H9 (cell line): ENCODE measurements at places on chromosomes 16 and 17. TPM values are rescaled to one million over a fixed set of nuclear protein-coding genes. Genes with fewer than 3 reads are reported as not detected.

Gene PPY
- 0.59 TPM in 1 of 2 replicates, not detected in the other for total RNA-seq

GRCh38 chr16:79329166-79329521 lies 271.4 kb downstream of the MAF start:
- H3K27me3 ChIP-seq, result no peaks in the 10 kb centered on the region
- H3K4me1 ChIP-seq, result peaks cover 12% of the 10 kb centered on the region
- no peaks in the 10 kb centered on the region for H3K36me3 ChIP-seq
- peak overlapping the region; percentile 4; the same call in 1 of the 2 replicates for H3K4me3 ChIP-seq
- no peak overlapping the region for H3K27ac ChIP-seq

Gene ZG16B
- not detected in 2 replicates for total RNA-seq

GRCh38 chr17:74807441-74807840 lies 31.3 kb upstream of the NAT9 start:
- no peak for DNase-seq
- no peaks in the 10 kb centered on the region for H3K4me1 ChIP-seq
- H3K4me3 ChIP-seq, result no peak overlapping the region
- H3K36me3 ChIP-seq, result no peaks in the 10 kb centered on the region

DNA sequence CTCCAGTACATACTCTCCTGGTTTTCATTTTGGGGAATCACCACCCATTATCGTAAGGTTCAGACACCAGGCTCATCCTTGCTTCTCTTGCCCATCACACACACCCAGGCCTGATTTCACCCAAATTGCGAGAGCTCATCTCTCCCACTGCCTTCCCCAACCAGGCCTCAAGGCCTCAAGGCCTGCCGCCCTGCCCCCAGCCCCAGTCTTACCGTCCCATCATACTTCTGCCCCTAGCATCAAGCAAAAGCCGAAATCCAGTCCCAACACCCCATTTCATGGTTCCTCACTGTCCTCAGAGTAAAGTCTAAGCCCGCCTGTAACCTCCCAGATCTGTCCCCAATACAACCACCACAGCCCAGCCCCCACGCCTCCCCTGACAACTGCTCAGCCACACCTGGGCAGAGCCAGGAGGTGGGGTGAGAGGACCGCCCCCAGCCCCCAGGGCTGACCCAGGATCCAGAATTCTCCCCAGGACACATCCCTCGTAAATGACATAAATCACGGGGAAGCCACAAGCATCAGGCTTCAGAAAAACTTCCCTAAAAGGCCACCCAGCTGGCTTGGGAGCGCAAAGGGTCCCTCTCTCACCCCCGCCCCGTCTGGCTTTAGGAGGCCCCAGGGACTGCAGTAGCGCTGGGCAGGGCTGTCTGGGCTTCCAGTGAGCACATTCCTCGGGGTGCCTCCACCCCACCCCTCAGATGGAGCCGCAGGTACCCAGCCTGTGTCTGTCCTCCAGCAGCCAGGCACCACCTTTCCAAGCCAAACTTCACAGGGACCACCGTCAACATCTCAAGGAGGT lies 9.6 kb upstream of the P2RX1 start:
- H3K27ac ChIP-seq, result no peak overlapping the region
- H3K4me3 ChIP-seq, result no peak overlapping the region
- no peaks in the 10 kb centered on the region for H3K36me3 ChIP-seq
- no peak for DNase-seq

Gene WFIKKN1
- total RNA-seq, result 8.3 and 8.7 TPM in 2 replicates

DNA sequence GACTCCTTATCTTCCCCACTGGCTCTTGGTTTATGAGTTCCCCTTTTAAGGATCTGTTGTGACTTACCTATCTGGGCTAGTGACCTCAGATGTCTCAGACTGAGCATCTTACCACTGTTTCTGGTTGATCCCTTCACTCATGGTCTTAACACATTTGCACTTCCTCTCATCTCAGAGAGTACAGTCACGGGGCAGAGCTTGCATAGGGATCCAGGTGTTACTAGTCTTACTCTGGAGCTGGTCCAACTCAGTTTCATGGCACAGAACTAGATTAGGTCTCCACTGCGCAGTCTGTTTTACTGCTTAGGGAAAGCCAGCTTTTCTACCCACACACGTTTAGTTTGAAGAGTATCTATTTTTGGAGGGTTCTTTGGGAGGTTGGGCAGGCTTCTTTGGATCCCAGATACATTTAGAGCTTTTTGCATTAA lies 10.2 kb downstream of the GABARAPL2 start:
- H3K27me3 ChIP-seq, result no peaks in the 10 kb centered on the region
- no peak for DNase-seq
- no peak overlapping the region for H3K27ac ChIP-seq
- peaks cover 17% of the 10 kb centered on the region; the same call in 2 of the 3 replicates for H3K36me3 ChIP-seq
- no peak overlapping the region for H3K4me3 ChIP-seq

DNA sequence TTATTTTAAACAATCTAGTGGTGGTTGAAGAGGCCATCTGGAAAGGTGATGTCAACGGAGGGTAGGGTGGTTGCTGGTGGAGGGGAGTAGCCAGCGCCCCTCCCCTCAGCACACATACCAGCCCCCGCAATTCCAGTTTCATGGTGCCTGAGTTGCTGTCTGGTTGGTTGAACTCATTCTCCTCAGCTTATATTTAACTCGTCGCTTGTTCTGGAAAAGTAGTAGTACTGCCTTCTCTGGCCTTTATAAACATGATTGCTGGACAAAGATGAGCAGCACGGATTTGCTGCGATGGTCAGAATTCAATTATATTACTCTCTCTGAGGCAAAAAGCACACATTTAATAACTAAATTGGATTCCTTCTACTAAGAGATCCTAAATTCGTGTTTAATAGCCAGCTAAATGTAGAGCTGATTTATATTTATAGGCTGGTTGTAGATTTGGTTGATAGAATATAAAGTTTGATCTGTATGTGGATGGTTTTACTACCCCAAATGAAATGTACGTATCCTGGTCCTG lies 238.0 kb upstream of the TBX2 start:
- H3K36me3 ChIP-seq, result peaks cover 12% of the 10 kb centered on the region
- no peak overlapping the region for H3K4me3 ChIP-seq
- DNase-seq, result no peak
- no peaks in the 10 kb centered on the region for H3K27me3 ChIP-seq
- peaks cover 2% of the 10 kb centered on the region; the same call in 1 of the 2 replicates for H3K4me1 ChIP-seq

Gene ITGA2B
- total RNA-seq, result 8.3 and 10.1 TPM in 2 replicates

DNA sequence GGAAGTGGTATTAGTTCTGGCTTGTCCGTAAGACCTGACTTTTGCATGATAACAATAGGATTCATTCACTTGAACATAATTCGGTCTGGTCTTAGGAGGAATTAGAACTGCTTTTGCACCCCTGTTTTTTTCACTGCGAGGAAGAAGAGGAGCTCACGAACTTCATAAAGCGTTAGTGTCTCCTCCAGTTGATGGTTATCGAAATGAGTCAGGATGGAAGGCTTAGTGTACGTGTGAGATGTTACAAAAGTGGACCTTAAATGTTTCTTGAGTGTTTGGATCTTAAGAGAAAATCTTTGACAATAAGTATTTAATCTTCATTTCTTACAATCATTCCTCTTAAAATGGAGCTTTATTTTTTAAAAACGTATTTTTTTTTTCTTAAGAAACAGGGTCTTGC lies 52.8 kb downstream of the USP10 start:
- peaks cover 6% of the 10 kb centered on the region for H3K36me3 ChIP-seq
- H3K4me3 ChIP-seq, result no peak overlapping the region
- DNase-seq, result no peak

DNA sequence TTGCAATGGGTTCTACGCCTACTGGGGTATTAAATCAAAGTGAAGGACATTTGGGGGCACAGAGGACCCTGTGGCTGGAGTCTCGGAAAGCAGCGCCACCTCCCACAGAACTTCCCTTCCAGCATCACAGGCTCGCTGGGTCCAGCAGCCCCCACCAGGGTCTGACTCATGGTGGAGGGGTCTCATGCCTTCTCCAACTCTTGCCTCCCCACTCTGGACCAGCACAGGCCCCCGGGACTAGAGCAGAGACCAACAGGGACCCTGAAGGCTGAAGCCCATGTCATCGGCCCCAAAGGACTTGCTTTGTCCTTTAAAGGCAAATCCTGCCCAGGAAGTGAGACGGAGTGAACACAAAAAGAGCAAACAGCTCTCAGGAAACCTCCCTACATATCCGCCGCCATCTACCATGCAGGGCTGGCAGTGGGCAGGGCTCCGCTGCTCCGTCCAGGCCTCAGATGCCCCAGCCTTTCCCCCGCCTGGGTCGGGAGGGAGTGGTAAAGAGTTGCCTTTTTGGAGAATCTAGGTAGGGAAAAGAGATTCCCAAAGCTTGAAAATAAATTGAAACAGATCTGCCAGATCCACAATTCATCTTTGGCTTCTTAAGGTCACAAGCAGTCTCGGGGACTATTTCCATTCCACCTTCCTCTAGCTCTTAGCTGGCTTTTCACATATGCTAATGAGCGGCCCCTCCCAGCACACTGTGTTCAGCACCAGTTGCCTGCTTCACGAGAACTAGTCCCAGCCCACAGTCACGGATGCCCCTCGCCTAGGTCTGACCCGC lies 2.1 kb upstream of the GPRC5C start:
- DNase-seq, result peak; percentile 58
- no peaks in the 10 kb centered on the region for H3K36me3 ChIP-seq
- H3K4me3 ChIP-seq, result peak overlapping the region; percentile 90
- H3K27me3 ChIP-seq, result no peaks in the 10 kb centered on the region; the same call in 1 of the 2 replicates
- no peak overlapping the region for H3K27ac ChIP-seq
- H3K4me1 ChIP-seq, result peaks cover 8% of the 10 kb centered on the region; the same call in 1 of the 2 replicates

Gene NT5M
- total RNA-seq, result 6.6 and 7.8 TPM in 2 replicates

- H3K36me3 ChIP-seq, result no peaks in the 10 kb centered on the region
- H3K27me3 ChIP-seq, result no peaks in the 10 kb centered on the region
- H3K4me3 ChIP-seq, result no peak overlapping the region
- peaks cover 3% of the 10 kb centered on the region; the same call in 1 of the 2 replicates for H3K4me1 ChIP-seq
- no peak overlapping the region for H3K27ac ChIP-seq
Observed at GRCh38 chr17:35074711-35075707, 11.5 kb upstream of the RFFL start.

GRCh38 chr16:68244481-68244902 lies 681 bp upstream of the PLA2G15 start:
- H3K4me1 ChIP-seq, result no peaks in the 10 kb centered on the region
- H3K4me3 ChIP-seq, result peak overlapping the region; percentile 93
- H3K36me3 ChIP-seq, result peaks cover 4% of the 10 kb centered on the region; the same call in 1 of the 2 replicates
- no peak for DNase-seq

Gene TRIM37
- 47.8 and 52.1 TPM in 2 replicates for total RNA-seq

Gene TLCD2
- 1.3 and 1.5 TPM in 2 replicates for total RNA-seq

GRCh38 chr17:41864498-41864835 lies 756 bp downstream of the KLHL11 start:
- no peaks in the 10 kb centered on the region for H3K27me3 ChIP-seq
- H3K27ac ChIP-seq, result no peak overlapping the region
- H3K36me3 ChIP-seq, result peaks cover 18% of the 10 kb centered on the region; the same call in 2 of the 3 replicates
- peaks cover 5% of the 10 kb centered on the region; the same call in 1 of the 2 replicates for H3K4me1 ChIP-seq

Gene TEX14
- 0.31 and 0.55 TPM in 2 replicates for total RNA-seq

GRCh38 chr16:81758376-81758775 lies 20.7 kb upstream of the PLCG2 start:
- H3K27me3 ChIP-seq, result no peaks in the 10 kb centered on the region
- no peaks in the 10 kb centered on the region for H3K36me3 ChIP-seq
- H3K27ac ChIP-seq, result no peak overlapping the region
- DNase-seq, result no peak

GRCh38 chr17:17463821-17464220 lies 13.0 kb upstream of the MED9 start:
- H3K4me3 ChIP-seq, result no peak overlapping the region
- no peak overlapping the region for H3K27ac ChIP-seq
- H3K27me3 ChIP-seq, result no peaks in the 10 kb centered on the region
- H3K4me1 ChIP-seq, result no peaks in the 10 kb centered on the region
- no peak for DNase-seq

DNA sequence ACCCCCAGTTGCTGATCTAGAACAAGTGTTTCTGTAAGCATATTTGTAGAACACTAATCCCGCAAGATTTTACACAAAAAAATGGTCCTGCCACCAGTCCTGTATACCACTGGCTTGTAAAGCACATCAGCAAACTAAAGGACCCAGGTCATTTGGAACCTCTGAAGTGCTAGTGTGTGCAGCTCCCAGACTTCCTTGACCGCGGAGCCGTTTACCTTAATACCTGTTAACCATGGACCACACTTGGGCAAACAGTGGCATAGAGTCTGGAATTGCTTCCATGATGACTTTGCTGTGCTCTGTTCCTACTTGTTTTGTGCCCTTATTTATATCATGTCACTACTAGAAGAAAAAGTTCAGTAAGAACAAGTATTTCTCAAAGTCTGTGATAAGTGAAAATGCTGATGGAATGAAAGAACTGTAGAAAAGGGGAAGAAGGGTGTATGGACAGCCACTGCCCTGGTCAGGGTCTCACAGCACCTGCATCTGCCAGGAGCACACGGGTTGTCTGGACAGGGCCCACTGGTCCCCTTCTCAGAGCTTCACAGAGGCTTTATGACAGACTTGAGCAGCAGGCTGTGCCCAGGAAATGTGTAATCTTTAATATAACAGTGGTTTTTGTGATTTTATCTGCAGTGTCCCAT lies 29.3 kb downstream of the ALDH3A2 start:
- H3K4me1 ChIP-seq, result no peaks in the 10 kb centered on the region
- no peaks in the 10 kb centered on the region for H3K27me3 ChIP-seq
- H3K36me3 ChIP-seq, result peaks cover 83% of the 10 kb centered on the region
- H3K4me3 ChIP-seq, result no peak overlapping the region
- no peak overlapping the region for H3K27ac ChIP-seq
- peak; percentile 50 for DNase-seq

GRCh38 chr17:51422634-51423033 lies 162.3 kb downstream of the UTP18 start:
- H3K36me3 ChIP-seq, result no peaks in the 10 kb centered on the region
- no peak for DNase-seq
- H3K4me1 ChIP-seq, result peaks cover 8% of the 10 kb centered on the region; the same call in 1 of the 2 replicates
- no peaks in the 10 kb centered on the region for H3K27me3 ChIP-seq

Gene HAPSTR1
- total RNA-seq, result 80.1 and 85.2 TPM in 2 replicates
